ENCODE measurements at places on chromosomes 3 and 15.

DNA sequence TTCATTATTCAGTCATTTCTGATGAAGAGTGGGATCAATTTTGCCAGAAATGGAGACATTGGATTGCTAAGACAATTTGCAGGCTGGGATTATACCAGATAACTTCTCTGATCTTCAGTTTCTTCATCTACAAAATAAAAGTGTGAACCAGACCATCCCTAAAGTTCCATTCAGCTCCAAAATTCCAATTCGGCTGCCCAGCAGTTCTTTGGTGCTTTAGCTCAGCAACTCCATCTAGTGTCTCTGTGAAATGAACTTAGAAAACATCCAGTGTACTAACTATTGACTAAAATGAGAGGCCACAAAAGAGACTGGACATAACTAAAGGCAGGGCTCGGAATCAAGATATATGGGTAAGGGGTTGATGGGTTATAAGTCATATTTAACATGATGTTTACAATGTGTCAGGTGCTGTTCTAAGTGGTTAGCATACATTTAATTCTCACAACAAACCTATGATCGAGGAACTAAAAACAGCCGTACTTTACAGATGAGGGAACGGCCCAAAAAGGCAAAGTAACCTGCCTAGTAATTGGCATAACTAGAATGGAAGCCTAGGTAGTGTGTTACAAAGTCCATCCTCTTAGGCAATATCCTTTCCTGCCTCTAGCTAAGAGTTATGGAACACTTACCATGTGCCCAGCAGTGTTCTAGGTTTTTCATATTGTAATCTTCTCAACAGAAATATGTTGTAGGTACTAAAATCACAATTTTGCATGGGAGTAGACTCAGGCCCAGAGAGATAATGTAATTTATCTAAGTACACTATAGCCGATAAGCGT, 17.0 kb downstream of the THAP10 start:
- no peak for DNase-seq

DNA sequence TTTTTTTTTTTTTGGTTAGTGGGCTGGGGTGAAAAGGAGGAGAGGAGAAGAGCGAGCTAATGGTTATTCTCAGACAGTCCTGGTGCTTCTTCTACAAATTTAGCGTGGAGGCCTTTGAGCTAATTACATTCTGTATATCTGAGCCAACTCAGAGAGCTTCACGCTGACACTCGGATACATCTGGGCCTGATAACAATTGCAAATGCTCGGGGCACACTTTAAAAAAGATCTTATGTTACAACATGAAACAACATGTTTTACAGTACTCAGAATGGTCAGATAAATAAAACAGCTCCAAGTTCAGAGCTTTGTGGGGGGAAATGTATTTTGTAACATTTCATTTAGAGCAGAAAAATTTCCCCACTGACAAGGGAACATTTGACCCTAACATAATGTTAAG, 966.9 kb upstream of the NR2F2 start:
- DNase-seq, result no peak

GRCh38 chr15:78083687-78084448, 6.4 kb upstream of the TBC1D2B start:
- no peak for DNase-seq

- DNase-seq, result peak; percentile 32
Measured at GRCh38 chr15:62482785-62483429, 317.8 kb upstream of the C2CD4B start.

DNA sequence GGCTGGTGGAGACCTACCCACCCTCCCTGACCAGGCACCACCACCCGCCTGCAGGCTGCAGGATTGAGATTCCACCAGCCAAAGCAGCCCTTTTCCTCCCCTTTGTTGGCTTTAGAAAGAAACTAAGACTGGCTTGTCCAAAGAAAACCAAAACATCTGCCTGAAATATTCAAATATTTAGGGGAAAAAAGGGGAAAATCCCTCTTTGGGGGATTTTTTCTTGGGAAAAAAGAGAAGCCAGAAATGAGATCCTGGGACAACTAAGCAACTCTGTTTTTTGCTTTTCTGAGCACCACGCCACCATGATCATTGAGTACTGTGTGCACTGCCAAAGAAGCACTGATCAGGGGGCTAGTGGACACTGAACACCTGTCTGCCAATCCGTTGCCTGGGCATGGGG, 2.6 kb downstream of the DCLK3 start:
- no peak for DNase-seq

GRCh38 chr3:187183210-187183862, 13.9 kb upstream of the RTP1 start:
- no peak for DNase-seq

GRCh38 chr15:29756358-29757267, 65.7 kb downstream of the TJP1 start:
- DNase-seq, result no peak

DNA sequence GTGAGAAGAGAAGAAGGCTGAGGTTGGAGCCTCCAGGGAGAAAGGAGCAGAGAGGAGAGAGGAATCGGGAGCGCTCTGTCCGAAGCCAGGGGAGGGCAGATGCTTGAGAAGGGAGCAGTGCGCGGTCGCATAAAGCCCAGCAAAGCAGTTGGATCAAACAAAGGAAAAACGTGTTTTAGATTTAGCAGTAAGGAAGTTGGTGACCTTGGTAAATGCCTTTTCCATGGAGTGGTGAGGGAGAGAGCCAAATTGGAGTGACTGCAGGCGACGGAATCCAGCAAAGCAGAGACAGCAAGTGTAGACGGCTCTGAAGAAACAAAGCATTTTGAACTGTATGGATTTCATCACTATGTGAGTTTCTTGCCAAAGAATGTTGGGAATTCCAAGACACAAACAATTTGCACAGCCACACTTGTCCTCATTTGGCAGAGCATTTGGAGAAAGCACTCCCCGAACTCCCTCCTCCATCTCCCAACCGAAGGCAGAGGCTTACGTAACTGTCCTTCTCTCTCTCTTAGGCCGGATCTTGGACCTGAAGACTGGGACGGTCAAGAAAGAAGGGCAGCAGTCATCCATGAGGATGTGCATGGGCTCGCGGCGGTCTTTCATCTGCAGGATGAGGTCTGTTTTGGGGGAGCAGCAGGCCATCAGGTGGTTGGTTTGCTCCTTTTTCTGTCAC, 103.6 kb downstream of the ARNT2 start:
- peak; percentile 26 for DNase-seq

GRCh38 chr3:67957268-67957667, 302.9 kb upstream of the SUCLG2 start:
- DNase-seq, result no peak

DNA sequence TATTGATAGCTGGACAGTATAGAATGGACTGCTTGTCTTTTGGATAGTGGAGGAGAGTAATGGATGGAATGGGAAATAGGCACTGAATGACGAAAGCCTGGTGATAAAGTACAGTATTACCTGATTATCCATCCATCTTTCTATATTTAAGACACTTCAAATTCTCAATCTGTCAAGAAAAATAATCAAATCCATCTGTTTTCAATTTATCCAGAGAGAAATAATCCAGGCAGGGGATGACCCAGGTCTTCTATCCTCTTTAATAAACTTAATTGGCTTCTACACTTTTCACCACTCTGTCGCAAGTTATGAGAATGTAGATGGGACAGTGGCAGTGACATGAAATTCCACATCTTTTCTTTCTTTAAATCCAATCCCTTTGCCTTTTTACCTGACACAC, 420.3 kb upstream of the PDZRN3 start:
- no peak for DNase-seq

GRCh38 chr3:177574222-177574856, 377.1 kb upstream of the TBL1XR1 start:
- DNase-seq, result peak; percentile 90

Measured in brain microvascular endothelial cell (primary cell).